H1 (cell line): ENCODE measurements at places on chromosomes 1 and 21. TPM values are rescaled to one million over a fixed set of nuclear protein-coding genes. Genes with fewer than 3 reads are reported as not detected.

PIGM gene
- 5.1 and 5.4 TPM in 2 replicates for total RNA-seq

TAS1R1 gene
- 0.13 TPM in 1 of 2 replicates, not detected in the other for total RNA-seq

BATF3 gene
- total RNA-seq, result 6.3 and 7.3 TPM in 2 replicates

S100A16 gene
- total RNA-seq, result 14.7 and 14.9 TPM in 2 replicates

GJB3 gene
- total RNA-seq, result 0.93 and 1.1 TPM in 2 replicates

CD101 gene
- 1.1 and 1.4 TPM in 2 replicates for total RNA-seq

CSF1 gene
- 2.0 and 3.3 TPM in 2 replicates for total RNA-seq

DNA sequence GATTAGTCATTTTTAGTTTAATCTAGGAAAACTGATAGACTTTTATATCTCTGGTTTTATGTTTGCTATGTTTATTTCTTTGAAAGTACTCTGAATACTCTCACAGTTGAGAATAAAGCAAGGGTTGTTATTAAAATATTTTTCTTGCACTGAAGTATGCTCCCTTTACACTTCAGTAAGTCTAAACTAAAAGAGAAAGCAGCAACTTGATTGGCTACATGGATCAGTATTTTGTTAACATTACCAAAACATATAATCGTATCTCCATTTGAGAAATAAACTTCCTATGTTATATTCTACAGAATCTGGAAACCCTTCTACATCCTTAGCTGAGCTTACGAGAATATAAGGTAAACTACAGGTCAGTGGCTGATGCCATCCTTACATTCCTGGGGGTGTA, 149.5 kb upstream of the HP1BP3 start:
- no peak for DNase-seq

DNA sequence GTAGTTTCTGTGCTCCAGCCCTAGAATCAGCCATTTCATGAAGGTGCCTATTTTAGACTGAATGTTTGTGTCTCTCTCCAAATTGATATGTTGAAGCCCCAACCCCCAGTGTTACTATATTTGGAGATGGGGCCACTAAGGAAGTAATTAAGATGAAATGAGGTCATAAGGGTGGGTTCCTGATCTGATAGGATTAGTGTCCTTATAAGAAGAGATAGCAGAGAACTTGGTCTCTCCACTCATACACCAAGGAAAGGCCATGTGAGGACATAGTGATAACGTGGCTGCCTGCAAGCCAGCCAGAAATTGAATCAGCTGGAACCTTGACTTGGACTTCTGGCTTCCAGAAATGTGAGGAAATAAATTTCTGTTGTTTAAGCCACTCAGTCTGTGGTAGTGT, 12.3 kb downstream of the RAVER2 start:
- no peak for DNase-seq

DNA sequence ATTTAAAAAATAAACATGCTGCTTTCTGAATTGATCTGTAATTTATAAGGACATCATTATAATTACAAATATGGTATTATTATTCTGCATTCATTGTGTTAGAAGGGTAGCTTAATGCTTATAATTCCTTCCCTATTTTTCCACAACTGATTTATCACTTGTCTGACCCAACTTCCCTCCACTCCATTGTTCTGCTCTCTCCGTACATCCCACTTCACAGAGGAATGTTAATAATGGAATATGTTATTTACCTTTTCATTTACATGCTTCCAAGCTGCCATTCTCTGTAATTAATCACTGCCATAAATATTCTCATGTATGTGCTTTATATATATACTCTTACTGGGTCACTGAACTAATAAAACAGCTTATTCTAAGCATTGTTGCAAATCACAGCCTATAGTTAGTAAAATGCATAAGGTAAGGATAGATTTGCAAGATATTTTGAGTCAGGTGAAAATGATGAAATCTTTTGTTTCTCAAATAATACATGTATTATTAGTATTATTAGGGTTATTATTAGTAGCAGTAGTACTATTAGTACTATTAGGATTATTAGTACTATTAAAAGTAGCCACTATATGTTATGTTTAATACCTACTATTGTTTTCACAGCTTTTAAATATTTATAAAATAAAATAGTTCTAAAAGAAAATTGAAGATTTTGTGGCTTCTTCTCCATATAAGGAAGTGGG, 70.6 kb upstream of the NEK7 start:
- DNase-seq, result no peak

- DNase-seq, result no peak
These were observed 41.0 kb downstream of the TGFBR3 start for GRCh38 chr1:91844862-91845528.

DNA sequence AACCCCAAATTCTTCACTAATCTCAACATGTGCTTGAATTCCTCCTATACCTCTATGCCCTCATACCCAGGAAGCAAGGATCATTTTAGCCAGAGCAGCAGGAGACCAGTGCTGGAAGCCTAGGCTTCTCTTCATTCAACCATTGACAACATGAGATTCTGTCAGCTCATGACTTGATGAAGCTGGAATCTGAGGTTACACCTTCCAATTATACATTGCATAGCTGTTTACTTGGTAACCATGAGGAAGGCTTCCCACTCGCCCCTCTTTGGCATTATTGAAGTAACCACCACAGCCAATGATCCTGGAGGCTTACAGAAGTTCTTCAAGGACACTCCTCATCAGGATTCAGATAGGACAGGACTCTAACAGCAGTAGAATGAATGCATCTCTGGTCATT, 160.3 kb downstream of the TPR start:
- DNase-seq, result no peak

- DNase-seq, result no peak
These were observed 185.9 kb downstream of the COQ8A start for GRCh38 chr1:227125929-227126545.

GRCh38 chr1:6359216-6360116, 34.1 kb downstream of the ACOT7 start:
- no peak for DNase-seq

DNA sequence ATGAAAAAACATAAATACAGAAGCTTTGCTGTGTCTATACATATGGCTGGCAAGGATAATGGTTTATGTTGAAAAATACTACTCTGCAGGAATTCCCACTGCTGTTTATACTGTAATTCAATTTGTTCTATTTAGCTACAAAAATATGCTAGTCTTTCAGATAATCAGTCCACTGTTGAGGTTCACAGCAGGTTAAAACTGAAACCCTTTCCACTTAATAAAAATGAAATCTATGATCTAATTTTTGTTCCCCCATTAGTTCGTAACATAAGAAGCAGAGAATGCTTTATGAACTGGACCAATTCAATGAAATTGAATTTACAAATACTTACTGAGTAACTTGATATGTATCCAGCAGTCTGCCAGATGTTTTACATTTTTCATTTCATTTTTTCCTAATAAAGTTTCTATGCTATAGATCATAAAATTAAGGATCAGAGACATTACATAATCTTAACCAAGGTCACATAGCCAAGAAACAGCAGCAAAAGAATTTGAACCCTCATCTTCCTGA, 360.1 kb upstream of the BEND5 start:
- no peak for DNase-seq

GRCh38 chr21:16046656-16047330, 317.0 kb downstream of the USP25 start:
- DNase-seq, result no peak

- no peak for DNase-seq
These were observed 30.8 kb downstream of the GADD45A start for GRCh38 chr1:67715819-67716218.

DNA sequence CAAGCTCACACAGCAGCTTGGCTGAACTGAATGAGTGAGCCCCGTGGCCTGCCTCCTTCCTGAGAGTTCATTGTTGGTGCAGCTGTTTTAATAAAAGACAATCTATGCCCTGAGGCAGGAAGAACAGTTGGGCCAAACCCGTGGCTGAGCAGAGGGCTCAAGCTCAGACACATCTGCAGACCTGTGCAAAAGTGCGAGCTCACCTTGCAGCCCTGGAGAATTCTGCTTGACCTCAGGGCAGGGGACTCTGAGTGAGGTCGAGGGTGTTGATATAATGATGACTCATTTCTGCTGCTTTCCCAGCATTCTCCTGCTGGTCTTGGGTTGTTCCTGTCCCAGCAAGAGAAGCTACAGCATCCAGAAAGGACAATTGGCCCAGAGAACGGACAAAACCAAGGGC, 61.0 kb downstream of the ATP5PO start:
- no peak for DNase-seq

GRCh38 chr1:48916130-48917069, 139.7 kb upstream of the BEND5 start:
- peak; percentile 27 for DNase-seq
